Fibroblast of lung (primary cell): ENCODE measurements at places on chromosomes 3 and 15.
A peak's percentile ranks its signal among the peaks of the same experiment; 100 is the strongest.

- peak; percentile 6 for DNase-seq
Observed at GRCh38 chr15:23690450-23690852, 3.3 kb upstream of the NDN start.

GRCh38 chr3:58884453-58884852 lies 165.4 kb downstream of the CFAP20DC start:
- DNase-seq: no peak

- DNase-seq: no peak
Observed at GRCh38 chr3:53078656-53079055, 32.8 kb upstream of the SFMBT1 start.

- no peak for DNase-seq
Observed at GRCh38 chr3:72582211-72582878, 265.9 kb downstream of the SHQ1 start.

GRCh38 chr3:18618723-18619122 lies 193.6 kb upstream of the SATB1 start:
- no peak for DNase-seq

DNA sequence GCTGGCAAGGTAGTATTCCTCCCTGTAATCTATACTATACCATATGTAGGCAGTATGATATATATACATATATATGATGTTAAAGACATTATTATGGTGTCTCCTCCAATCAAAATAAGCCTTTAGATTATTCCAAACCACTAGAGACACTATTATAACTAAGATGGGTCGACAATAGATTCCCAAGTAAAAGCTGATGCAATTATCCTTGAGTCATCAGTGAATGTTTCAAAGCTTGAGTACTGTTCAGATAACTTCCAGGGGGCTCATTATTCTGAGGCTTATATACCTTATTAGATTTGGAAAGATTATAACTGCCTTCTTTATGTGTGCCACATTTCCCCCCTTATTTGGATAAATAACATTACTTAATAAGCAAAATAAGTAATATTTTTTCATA lies 11.9 kb upstream of the C3orf38 start:
- peak; percentile 27 for DNase-seq

- DNase-seq: no peak
Observed at GRCh38 chr3:122908251-122908650, 113.4 kb downstream of the SLC49A4 start.

GRCh38 chr3:69715204-69715603 lies 24.1 kb upstream of the MITF start:
- DNase-seq: no peak

- DNase-seq: no peak
Observed at GRCh38 chr3:139627759-139628158, 50.0 kb downstream of the NMNAT3 start.

GRCh38 chr3:134872440-134873388 lies 77.7 kb downstream of the EPHB1 start:
- DNase-seq: no peak

DNA sequence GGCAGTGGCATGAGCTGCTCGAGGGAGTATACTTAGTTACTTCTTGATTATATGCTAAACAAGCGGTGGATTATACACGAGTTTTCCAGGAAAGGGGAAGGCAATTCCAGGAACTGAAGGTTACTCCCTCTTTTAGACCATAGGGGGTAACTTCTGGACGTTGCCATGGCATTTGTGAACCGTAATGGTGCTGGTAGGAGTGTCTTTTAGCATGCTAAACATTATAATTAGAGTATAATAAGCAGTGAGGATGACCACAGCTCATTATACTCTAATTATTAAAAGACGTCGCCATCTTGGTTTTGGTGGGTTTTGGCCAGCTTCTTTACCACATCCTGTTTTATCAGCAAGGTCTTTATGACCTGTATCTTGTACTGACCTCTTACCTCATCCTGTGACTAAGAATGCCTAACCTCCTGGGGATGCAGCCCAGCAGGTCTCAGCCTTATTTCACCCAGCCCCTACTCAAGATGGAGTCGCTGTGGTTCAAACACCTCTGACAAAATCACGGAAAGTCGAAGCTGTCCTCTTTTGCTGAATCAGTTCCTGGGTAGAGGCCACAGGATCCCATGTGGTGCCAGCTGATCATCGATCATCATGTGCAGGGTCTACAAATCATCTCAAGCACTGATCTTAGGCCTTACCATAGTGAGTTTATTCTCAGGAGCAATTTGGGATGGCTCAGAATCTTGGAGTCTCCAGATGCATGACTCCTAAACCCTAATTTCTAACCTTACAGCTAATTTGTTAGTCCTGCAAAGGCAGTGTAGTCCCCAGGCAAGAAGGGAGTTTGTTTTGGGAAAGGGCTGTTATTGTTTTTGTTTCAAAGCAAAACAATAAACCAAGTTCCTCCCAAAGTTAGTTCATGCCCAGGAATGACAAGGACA lies 149.1 kb downstream of the TJP1 start:
- peak; percentile 42 for DNase-seq

GRCh38 chr3:122074621-122075265 lies 19.6 kb downstream of the CD86 start:
- DNase-seq: no peak

DNA sequence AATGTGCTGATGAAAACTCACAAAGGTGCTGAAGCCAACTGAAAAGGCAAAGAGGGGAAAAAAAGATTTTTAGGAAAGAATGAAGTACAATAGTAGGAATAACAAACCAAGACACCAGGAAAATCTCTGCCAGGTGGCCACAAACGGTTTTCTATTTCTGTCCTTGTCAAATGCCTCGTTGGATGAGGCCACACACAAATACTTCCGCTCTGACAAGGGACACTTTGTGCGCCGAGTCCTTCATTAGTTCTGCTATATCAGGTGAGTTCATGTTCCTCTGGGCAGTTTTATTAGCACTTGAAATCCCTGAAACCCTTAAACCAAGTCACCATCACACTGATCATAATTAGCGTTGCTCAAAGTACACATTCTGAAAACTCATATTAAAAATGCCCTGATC lies 373.1 kb downstream of the VPS13C start:
- DNase-seq: no peak

GRCh38 chr3:109328202-109328601 lies 9.1 kb downstream of the DPPA4 start:
- DNase-seq: no peak
